ENCODE measurements at places on chromosomes 1 and 21.
A peak's percentile ranks its signal among the peaks of the same experiment; 100 is the strongest.

DNA sequence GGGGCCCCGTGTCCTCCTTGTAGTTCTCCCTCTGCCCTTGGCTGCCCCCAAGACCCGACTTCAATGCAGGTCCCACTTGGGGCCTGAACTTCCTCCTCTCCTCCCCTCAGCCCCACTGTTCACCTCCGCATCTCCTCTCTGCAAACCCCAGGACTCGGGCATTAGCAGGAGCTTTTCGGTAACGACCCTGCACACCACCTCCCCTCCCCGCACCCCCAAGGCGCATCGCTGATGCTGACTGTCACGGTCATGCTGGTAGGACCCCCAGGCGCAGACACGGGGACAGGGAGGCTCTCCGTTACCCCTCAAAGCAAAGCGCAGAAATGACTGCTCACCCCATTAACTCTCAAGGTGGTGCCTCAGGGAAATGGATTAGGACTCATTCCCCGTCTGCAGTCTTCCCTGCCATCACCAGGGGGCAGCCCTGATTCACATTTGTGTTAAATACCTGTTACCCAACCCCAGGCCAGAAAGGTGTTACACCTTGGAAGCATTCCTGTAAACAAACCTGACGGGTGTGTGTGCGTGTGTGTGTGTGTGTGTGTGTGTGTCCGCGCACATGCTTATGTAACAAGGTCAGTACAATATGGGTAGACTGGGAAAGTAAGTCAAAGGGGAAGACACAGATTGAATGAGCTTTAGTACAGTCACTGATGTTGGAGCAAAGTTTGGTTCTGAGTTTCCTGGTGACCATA lies 6.4 kb upstream of the GUCA2B start:
- DNase-seq: peak; percentile 74

DNA sequence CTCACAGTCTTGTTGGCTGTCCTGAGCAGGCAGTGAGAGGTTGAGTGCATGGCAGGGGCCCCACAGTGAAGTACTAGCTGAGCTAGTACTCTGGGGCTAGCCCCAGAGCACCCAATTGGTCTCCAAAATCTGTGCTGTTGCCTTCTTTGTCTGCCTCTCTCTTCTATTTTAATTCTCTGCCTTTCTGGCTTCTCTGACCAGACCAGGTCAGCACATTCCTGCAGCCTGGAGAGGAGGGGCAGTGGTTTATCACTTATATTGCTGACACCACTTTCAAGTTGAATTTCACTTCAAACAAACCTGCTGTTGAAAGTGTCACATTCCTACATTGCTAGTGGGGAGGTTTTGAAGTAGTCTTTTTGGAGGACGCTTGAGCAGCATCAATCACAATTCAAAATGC lies 628.7 kb downstream of the PTPRU start:
- no peak for DNase-seq

GRCh38 chr1:43253173-43253572 lies 16.6 kb upstream of the TMEM125 start:
- DNase-seq: no peak

- DNase-seq: no peak
These were observed 166.8 kb downstream of the PTPRC start for GRCh38 chr1:198805498-198806151.

- DNase-seq: no peak
These were observed 52.2 kb downstream of the USP25 start for GRCh38 chr21:15781986-15782385.

- DNase-seq: no peak
These were observed 93.7 kb downstream of the HHIPL2 start for GRCh38 chr1:222454186-222454585.

GRCh38 chr1:242718967-242719366 lies 194.5 kb upstream of the PLD5 start:
- DNase-seq: no peak

DNA sequence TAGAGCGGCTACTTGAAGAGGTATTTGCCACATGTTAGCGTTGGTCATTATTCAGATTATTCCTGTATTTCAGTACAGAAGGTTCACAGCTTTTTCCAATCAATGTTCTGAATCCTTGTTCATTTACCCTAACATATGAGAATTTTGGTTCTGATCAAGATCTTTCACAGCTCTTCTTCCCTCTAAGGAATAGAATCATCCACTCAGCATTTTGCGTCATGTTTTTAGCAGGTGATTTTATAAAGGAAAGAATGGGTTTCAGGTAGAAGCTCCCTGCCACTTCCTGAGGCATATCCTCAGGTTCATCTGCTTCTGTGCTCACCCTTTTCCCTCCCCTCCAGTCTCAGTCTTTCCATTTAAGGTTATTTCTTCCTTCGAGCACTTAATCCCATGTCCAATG lies 66.4 kb downstream of the NPHS2 start:
- DNase-seq: no peak

GRCh38 chr21:35428489-35428888 lies 379.4 kb upstream of the RUNX1 start:
- DNase-seq: no peak

GRCh38 chr1:17606826-17607440 lies 67.4 kb downstream of the ARHGEF10L start:
- peak; percentile 72 for DNase-seq

- DNase-seq: no peak
These were observed 71.6 kb downstream of the PLXNA2 start for GRCh38 chr1:208172423-208173145.

- DNase-seq: no peak
These were observed 204.4 kb downstream of the GIPC2 start for GRCh38 chr1:78250201-78250600.

GRCh38 chr1:32249831-32250525 lies 1.1 kb upstream of the LCK start:
- no peak for DNase-seq

GRCh38 chr1:48470481-48470855 lies 1.5 kb downstream of the SPATA6 start:
- DNase-seq: no peak

- no peak for DNase-seq
These were observed 58.4 kb upstream of the ADARB1 start for GRCh38 chr21:45016031-45016405.

- DNase-seq: no peak
These were observed 51.8 kb downstream of the RUNX1 start for GRCh38 chr21:34997294-34997693.

GRCh38 chr1:3320246-3321152 lies 134.0 kb upstream of the ARHGEF16 start:
- DNase-seq: no peak

DNA sequence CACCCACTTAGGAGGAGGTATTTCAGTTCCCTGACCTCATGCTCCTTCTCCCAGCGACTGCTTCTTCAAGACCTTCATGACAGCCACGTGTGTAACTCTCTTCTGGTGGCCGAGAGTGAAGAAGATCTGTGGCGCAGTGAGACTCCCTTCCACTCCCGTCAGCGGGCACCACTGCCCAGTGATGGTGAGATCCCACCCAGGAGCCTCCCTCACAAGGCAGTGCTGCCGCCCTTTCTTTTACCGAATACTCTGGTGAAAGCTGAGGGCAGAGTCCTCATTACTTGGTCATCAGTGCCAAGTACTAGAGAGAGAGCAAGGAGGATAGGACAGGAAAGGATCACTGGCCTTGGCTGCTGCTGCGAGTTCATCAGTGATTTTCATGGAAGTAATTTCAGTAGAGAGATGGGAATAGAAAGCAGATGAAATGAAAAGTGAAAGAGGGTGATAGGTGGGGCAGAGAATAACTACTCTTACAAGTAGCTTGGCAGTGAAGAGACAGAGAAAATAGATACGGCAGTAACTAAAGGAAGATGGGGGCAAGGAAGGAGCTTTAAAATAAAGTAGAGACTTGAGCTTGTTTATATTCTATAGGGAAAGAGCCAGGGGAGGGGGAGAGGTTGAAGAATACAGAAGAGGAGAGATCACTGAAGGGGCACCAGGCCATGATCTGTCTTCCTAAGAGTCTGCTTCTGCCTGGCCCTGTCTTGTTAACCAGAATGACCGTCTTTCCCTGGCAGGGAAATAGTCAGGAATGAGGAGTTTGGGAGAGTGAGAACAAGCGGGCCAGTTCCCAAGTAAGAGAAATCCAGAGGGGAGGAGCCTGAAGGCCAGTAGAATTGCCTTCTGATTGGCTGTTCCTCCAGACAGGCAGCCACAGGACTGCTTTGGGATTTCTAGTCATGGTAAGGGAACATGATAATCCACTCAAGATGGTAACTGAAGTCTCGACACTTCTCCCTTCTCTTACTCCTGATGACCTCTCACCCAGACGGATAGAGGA lies 18.3 kb downstream of the HYI start:
- DNase-seq: no peak
